ENCODE measurements at places on chromosomes 5 and 9. TPM values are rescaled to one million over a fixed set of nuclear protein-coding genes. Genes with fewer than 3 reads are reported as not detected.

DNA sequence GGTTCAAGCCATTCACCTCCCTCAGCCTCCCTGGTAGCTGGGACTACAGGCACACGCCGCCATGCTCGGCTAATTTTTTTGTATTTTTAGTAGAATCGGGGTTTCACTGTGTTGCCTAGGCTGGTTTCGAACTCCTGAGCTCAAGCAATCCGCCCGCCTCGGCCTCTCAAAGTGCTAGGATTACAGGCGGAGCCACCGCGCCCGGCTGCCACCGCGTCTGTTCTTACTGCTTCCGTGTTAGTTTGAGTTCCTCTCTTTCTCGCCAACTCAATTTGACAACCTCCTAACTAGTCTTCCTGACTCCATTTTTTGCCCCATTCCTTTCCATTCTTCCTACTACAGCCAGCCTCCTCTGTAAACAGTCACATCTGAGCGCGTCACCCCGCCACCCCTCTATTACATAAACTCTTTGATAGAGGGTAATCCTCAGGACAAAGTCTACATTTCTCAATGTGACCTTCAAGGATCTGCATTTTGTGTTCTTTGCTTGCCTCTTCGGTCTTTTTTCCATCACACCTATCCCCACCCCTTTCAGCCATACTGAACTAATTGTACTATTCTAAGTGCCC is 88.6 kb upstream of the IL6ST start:
- DNase-seq = no peak

DNA sequence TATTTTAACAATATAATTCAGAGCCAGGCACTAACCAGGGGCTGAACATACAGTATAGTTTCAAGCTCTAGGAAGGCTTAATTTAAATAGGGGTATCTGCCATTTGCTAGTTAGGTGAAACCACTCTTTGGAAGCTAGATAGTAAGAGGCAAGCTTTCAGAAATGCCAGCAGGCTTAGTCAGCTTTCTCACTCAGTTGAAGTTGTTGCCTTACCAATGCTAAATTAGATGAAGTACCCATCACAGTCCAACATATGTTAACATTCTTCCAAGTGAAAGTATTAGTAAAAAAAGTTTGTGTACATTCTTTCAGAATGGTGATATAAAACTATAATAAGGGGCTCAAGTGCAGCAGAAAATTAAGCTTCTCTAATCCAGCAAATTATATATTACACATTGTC is 215.0 kb downstream of the CNTLN start:
- DNase-seq = no peak

DNA sequence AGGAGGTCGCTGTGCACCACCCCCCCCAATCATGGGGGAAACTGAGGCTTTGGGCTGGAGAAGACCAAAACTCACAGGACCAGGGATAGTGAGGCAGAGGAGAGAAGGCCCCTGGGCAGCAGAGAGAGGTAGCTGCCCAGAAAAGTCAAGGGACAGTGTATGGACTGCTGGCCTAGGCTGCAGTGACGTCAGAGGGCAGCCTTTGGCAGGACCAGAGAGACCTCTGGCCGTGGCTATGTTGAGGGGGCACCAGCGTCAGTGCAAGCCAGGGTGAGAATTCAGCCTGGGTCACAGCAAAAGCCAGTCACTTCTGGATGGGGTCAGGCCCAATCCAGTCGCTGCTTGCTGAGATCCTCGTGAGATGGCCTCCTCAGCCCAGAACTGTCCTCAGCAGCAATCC is 26.5 kb downstream of the FLT4 start:
- no peak for DNase-seq

GRCh38 chr9:6134661-6135180 is 80.9 kb upstream of the IL33 start:
- no peak for DNase-seq

NXNL2 gene
- total RNA-seq = 0.13 TPM

SPATA31E1 gene
- not detected for total RNA-seq

PLCXD3 gene
- 0.64 TPM for total RNA-seq

FABP6 gene
- total RNA-seq = not detected

SPINK4 gene
- total RNA-seq = not detected
